ENCODE measurements at places on chromosomes 7 and 10. TPM values are rescaled to one million over a fixed set of nuclear protein-coding genes. Genes with fewer than 3 reads are reported as not detected.
A peak's percentile ranks its signal among the peaks of the same experiment; 100 is the strongest.

GRCh38 chr7:36925207-36925606 is 200.9 kb upstream of the AOAH start:
- DNase-seq = no peak
- H3K27ac ChIP-seq = no peak overlapping the region
- no peak overlapping the region for H3K4me3 ChIP-seq
- peaks cover 41% of the 10 kb centered on the region for H3K36me3 ChIP-seq

GRCh38 chr10:49457686-49458085 is 61.8 kb upstream of the DRGX start:
- no peak for DNase-seq
- H3K27ac ChIP-seq = no peak overlapping the region
- no peaks in the 10 kb centered on the region for H3K27me3 ChIP-seq
- H3K36me3 ChIP-seq = peaks cover 72% of the 10 kb centered on the region
- no peak overlapping the region for H3K4me3 ChIP-seq

DNA sequence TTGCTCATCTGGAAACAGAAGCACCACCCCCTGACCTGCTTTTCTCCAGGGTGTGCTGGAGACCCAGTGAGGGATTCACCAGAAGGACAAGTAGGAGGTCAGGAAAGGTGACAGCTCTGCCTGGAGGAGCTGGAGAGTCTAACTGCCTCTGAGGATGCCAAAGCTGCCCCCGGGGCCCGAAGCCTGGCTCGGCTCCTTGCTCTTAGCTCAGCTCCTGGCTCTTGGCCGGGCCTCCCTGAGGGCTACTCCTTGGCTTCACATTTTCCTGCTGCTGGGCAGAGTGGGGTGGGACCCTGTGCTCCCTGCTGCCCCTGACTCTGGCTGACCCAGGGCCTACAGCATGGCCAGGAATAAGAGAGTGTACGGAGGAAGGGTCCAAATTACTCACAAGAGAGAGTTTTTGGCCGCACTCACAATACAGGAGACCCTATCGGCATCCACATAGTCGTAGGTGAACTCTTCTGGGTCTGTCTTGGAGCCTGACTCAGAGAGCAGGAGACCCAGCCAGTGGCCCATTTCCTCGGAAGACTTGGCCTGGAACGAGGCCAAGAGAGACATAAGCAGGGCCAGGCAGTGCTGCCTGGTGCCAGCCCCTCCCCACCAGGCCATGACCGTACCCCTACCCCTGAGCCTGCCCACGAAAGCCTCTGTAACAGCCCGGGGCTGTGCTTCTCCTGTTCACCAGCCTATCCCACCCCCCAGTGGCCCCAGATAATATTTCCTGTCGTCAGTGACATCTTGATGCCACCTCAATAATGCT is 63.1 kb downstream of the VWA2 start:
- no peak overlapping the region for H3K4me3 ChIP-seq
- H3K27ac ChIP-seq = no peak overlapping the region
- peaks cover 9% of the 10 kb centered on the region for H3K4me1 ChIP-seq
- peaks cover 7% of the 10 kb centered on the region for H3K36me3 ChIP-seq
- DNase-seq = no peak

DNA sequence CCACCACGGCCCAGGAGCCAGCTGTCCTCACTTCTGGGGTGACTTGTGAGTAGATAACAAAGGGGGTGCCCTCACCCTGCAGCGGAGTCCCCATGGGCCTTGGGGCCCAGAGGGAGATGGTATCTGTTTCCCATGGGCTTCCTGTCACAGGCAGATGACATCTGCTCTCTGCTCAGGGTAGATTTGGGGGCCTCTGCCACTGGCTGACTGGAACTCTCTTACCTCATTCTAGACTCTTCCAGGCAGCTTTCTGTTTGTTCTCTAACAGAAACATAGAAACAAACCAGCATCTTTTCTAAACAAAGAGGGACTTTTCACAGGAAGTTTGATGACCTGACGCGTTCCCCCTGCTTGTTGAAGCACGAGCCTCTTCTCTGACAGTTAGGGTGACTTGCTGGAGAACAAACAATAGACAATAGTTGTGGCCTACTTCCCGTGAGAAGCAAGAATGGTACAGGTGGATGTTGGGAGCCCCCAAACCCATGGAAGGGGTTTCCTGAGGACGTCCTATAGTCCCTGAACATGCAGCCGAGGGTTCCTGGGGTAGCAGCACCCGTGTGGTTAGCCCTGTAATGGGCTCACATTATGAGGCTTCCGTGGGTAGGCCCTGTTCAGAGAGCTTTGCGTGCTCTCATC is 61.6 kb downstream of the GRK5 start:
- no peaks in the 10 kb centered on the region for H3K27me3 ChIP-seq
- H3K27ac ChIP-seq = peak overlapping the region; percentile 97
- DNase-seq = peak; percentile 83
- H3K36me3 ChIP-seq = peaks cover 4% of the 10 kb centered on the region
- peaks cover 43% of the 10 kb centered on the region for H3K4me1 ChIP-seq
- peak overlapping the region; percentile 7 for H3K4me3 ChIP-seq

DNA sequence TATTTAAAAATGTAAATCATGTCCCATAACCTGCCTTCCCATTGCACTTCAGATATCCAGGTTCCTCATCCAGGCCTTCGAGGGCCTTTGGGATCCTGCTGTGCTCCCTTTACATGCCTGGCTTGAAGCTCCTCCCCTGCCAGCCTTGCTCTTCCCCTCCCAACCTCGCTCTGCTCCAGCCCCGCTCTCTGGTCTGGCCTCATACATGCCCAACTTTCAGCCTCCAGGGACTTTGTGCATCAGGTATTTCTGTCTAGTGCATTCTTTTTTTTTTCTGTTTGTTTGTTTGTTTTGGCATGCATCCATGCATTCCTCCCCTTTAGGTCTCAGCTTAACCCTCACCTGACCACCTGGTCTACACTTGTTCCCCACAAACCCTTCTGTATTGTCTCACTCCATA is 160.3 kb downstream of the SNX10 start:
- H3K4me1 ChIP-seq = no peaks in the 10 kb centered on the region
- no peak overlapping the region for H3K27ac ChIP-seq
- no peak overlapping the region for H3K4me3 ChIP-seq
- DNase-seq = no peak
- H3K36me3 ChIP-seq = no peaks in the 10 kb centered on the region

- H3K27ac ChIP-seq = peak overlapping the region; percentile 56
- DNase-seq = peak; percentile 36
- H3K36me3 ChIP-seq = peaks cover 23% of the 10 kb centered on the region
- H3K4me3 ChIP-seq = no peak overlapping the region
These were observed 4.1 kb downstream of the ERCC6 start for GRCh38 chr10:49534670-49535381.

- no peak for DNase-seq
- H3K4me3 ChIP-seq = no peak overlapping the region
- no peaks in the 10 kb centered on the region for H3K4me1 ChIP-seq
- H3K27ac ChIP-seq = no peak overlapping the region
These were observed 128.5 kb upstream of the PFKP start for GRCh38 chr10:2938869-2939268.

GRCh38 chr7:133863362-133864061 is 263.6 kb upstream of the LRGUK start:
- no peaks in the 10 kb centered on the region for H3K27me3 ChIP-seq
- no peak overlapping the region for H3K27ac ChIP-seq
- DNase-seq = no peak
- H3K36me3 ChIP-seq = no peaks in the 10 kb centered on the region

GRCh38 chr10:69468751-69469089 is 17.5 kb downstream of the TSPAN15 start:
- no peaks in the 10 kb centered on the region for H3K36me3 ChIP-seq
- no peaks in the 10 kb centered on the region for H3K27me3 ChIP-seq
- peaks cover 22% of the 10 kb centered on the region for H3K4me1 ChIP-seq
- DNase-seq = no peak
- H3K27ac ChIP-seq = no peak overlapping the region

- no peaks in the 10 kb centered on the region for H3K27me3 ChIP-seq
- DNase-seq = peak; percentile 18
- H3K36me3 ChIP-seq = no peaks in the 10 kb centered on the region
- H3K27ac ChIP-seq = peak overlapping the region; percentile 50
- no peak overlapping the region for H3K4me3 ChIP-seq
These were observed 334.8 kb upstream of the GALNT17 start for GRCh38 chr7:70797109-70797514.

- H3K4me3 ChIP-seq = no peak overlapping the region
- no peak overlapping the region for H3K27ac ChIP-seq
- H3K4me1 ChIP-seq = no peaks in the 10 kb centered on the region
- H3K36me3 ChIP-seq = peaks cover 3% of the 10 kb centered on the region
These were observed 43.8 kb downstream of the SMNDC1 start for GRCh38 chr10:110260746-110261477.

DNA sequence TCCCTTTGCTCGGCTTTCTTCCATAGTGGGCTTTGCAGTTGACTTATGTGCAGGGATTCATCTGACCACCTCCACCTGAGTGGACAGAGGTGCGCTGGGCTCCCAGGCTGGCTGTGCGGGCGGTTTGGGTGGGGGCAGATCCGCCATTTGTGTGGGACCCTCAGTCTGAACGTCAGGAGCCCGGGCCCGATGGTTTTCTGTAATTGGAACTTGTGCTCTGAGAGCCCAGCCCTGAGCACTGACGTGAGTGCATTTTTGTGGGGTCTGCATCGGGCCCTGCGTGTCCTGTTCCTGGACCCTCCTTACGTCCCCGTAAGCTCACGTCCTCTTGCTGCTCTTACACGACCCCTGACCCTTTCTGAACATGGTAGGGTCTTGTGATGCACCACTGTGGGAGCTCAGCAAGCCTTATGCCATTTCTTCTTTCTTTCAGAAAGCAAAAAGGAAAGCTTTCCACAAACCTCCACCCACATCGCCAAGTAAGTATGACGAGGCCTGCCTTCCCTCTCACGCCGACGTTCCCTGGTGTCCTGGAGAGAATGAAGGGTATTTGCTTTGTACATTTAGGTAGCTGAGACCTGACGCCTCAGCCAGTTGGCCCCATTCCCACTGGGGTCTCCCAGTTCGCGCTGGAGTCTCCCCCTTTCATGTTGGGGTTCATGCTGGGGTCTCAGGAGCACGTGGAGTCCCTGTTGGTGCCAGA is 9.9 kb downstream of the IQCE start:
- H3K27me3 ChIP-seq = no peaks in the 10 kb centered on the region
- no peak overlapping the region for H3K27ac ChIP-seq
- no peak for DNase-seq
- peaks cover 15% of the 10 kb centered on the region for H3K4me1 ChIP-seq
- H3K36me3 ChIP-seq = no peaks in the 10 kb centered on the region

- H3K27ac ChIP-seq = no peak overlapping the region
- H3K27me3 ChIP-seq = peaks cover 6% of the 10 kb centered on the region
These were observed 30.2 kb upstream of the ABI1 start for GRCh38 chr10:26890956-26891355.

DNA sequence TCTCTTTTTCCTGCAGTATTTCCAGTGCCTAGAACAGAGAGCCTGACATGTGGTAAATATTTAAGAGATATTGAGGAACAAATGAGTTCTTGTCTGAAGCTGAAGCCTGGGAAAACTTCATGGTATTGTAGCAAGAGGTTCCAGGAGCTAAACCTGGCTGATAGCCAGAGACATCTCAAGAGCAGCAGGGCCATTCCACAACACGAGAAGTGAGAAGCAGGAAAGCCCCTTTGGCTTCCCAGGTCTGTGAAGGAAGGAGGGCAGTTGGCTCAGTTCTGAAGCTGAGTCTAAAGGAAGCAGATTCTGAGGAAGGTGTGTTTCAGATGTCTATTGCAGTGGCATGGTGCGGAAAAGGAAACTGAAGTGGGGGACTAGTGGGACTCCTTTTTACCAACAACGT is 63.8 kb upstream of the FAM204A start:
- H3K36me3 ChIP-seq = no peaks in the 10 kb centered on the region
- DNase-seq = no peak
- no peak overlapping the region for H3K4me3 ChIP-seq
- H3K4me1 ChIP-seq = no peaks in the 10 kb centered on the region

- no peaks in the 10 kb centered on the region for H3K4me1 ChIP-seq
- no peak overlapping the region for H3K4me3 ChIP-seq
- no peak overlapping the region for H3K27ac ChIP-seq
- H3K36me3 ChIP-seq = no peaks in the 10 kb centered on the region
These were observed 156.2 kb downstream of the GRID1 start for GRCh38 chr10:86210416-86210815.

- H3K36me3 ChIP-seq = no peaks in the 10 kb centered on the region
- no peak overlapping the region for H3K27ac ChIP-seq
- no peaks in the 10 kb centered on the region for H3K4me1 ChIP-seq
- no peak overlapping the region for H3K4me3 ChIP-seq
These were observed 160.6 kb downstream of the FGFR2 start for GRCh38 chr10:121437596-121437995.

- H3K4me3 ChIP-seq = no peak overlapping the region
- H3K4me1 ChIP-seq = peaks cover 68% of the 10 kb centered on the region
- H3K27ac ChIP-seq = peak overlapping the region; percentile 18
These were observed 8.7 kb downstream of the HIPK2 start for GRCh38 chr7:139769066-139769465.

GRCh38 chr7:1663857-1664651 is 6.0 kb upstream of the ELFN1 start:
- H3K27ac ChIP-seq = no peak overlapping the region
- peaks cover 41% of the 10 kb centered on the region for H3K27me3 ChIP-seq
- H3K36me3 ChIP-seq = no peaks in the 10 kb centered on the region
- peak; percentile 8 for DNase-seq

DNA sequence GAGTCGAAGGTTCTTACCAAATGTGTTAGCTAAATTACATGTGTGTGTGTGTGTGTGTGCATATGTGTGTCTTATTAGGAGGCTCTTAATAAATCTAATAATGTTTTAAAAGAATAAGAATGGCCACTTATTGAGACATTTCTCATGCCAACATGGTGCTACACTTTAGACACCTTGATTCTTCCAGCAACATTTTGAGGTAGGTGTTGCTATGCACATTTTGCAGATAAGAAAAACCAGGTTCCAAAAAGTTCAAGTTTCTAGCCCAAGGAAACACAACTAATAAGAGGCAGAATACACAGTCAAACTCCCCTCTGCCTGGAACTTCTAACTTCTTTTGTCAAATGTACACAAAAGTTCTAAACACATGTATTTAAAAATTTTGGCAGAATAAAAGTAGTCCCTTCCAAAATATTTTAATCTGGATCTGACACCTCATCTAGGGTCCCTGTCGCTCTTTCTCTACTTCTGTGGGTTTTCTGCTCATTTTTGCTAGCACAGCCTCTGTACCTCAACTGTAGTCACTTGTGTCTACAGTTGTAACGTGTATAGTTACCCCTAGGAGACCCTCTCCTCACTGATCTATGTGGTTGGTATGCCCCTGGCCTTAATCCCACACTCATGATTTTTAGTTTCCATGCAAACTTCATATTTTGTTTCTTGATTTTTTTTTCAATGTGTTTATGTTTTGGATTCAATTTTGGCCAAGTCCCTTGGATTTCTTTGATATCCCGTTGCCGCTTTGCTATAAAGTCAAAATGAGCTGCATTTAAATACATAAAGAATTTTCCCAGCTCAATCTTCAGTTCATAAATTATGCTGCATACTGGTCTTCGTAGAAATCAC is 4.3 kb downstream of the ANKRD1 start:
- H3K4me3 ChIP-seq = no peak overlapping the region
- H3K4me1 ChIP-seq = peaks cover 2% of the 10 kb centered on the region
- no peak overlapping the region for H3K27ac ChIP-seq

The DYNC1I1 gene
- total RNA-seq = not detected

The SP8 gene
- total RNA-seq = not detected

The CLDN3 gene
- not detected for total RNA-seq

The FAM131B gene
- total RNA-seq = 1.9 TPM

The FXYD4 gene
- not detected for total RNA-seq

The ANKRD26 gene
- 7.1 TPM for total RNA-seq

The EN2 gene
- total RNA-seq = not detected

The GDF10 gene
- 0.56 TPM for total RNA-seq

The HMX3 gene
- 0.19 TPM for total RNA-seq

The CRTAC1 gene
- total RNA-seq = not detected

The MYOF gene
- 49.7 TPM for total RNA-seq

The CALHM3 gene
- not detected for total RNA-seq

The ATP6V1F gene
- 117 TPM for total RNA-seq
